ENCODE measurements at places on chromosomes 12 and 14.

DNA sequence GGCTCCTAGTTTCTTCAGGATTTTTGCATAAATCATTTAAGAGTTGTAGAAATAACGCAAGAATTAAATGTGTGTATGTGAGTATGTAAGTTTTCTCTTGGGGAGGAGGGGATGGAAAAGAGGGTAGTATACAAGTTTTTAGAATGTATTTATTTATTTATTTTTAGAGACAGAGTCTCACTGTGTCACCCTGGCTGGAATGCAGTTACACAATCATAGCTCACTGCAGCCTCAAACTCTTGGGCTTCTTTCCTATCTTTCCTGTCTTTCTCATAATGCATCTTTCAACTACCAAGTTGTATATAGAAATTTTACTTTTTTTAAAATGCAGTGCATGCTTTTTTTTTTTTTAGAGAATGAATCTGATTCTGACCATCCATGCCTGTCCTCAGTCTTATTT is 269.0 kb upstream of the GARIN2 start:
- no peak for DNase-seq

DNA sequence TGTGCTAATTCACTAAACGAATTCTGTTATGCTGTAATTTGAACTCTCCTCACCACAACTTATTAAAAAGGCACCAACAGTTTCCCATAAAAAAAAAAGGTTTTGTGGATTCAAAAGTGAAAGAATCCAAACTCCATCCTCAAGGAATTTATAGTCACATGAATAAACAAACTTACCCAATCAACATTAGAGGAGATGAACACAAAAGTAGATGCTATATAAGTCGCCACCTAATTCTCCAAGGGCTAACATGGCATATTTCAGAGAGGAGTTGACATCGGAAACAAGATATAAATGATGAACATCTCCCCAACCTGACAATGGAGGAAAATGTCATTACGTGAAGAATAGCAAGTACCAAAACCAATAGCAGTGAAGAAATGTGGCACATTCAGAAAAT is 265.5 kb upstream of the PRKD1 start:
- DNase-seq, result no peak

DNA sequence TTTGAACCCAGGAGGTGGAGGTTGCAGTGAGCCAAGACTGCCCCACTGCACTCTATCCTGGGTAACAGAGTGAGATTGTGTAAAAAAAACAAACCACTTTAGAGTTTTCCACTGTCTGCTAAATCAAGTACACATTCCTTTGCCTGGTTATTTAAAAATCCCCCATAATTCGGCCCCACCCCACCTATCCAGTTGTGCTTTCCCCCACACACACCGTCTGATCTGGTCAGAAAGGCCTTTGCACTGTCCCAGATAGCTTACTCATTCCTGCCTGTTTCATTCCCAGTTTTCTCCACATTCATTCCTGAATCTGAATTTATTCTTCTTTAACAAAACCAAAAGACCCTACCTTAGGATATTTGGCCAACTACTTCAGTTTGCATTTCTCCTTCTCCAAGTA is 29.5 kb downstream of the NINJ2 start:
- DNase-seq, result no peak

DNA sequence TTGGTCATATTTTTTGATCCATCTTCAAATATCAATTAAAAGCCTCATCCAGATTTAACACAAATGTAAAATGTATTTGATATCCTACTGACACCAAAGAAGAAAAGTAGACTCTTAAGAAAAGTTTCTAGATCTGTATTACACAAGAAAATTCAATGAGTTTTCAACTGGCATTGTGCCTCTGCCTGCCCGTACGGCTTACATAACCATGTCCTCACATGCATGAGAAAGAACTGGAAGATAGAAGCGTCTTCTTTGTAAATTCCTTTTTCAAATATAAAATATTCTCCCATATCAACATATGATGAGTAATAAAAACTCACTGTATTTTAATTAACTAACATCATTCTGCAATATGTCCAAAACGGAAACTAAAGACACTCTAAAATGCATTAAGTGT is 7.2 kb downstream of the ANKS1B start:
- DNase-seq, result no peak

DNA sequence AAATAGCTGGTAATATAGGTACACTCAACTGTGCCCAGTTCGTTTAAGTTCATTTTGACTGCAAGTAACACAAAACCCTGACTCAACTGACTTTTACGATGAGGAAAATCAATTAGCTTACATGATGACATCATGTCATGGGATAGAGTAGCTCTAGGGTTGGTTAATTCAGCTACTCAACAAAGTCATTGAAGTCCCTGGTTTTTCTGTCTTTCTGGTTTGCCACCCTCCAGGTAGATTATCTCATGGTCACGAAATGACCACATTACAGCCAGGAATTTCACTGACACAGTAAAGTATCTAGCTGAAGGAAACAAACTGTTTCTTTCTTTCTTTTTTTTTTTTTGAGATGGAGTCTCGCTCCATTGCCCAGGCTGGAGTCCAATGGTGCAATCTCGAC is 68.5 kb upstream of the FUT8 start:
- DNase-seq, result no peak

Measured in activated CD4-positive, alpha-beta T cell treated with anti-CD3 and anti-CD28 coated beads for 36 hours (primary cell).